ENCODE measurements at places on chromosomes 4 and X. TPM values are rescaled to one million over a fixed set of nuclear protein-coding genes. Genes with fewer than 3 reads are reported as not detected.

Gene PRDM8
- 10.1 TPM for total RNA-seq

Gene HTN1
- total RNA-seq: not detected

Gene CXCL3
- total RNA-seq: 3.3 TPM

Gene P2RY8
- total RNA-seq: not detected

Gene PRR32
- total RNA-seq: not detected

Gene NUDT10
- total RNA-seq: 6.3 TPM

Gene HDX
- 6.1 TPM for total RNA-seq

Gene NLGN4X
- not detected for total RNA-seq

Gene KCNIP4
- not detected for total RNA-seq

Gene HHIP
- 1.4 TPM for total RNA-seq

Gene SRP72
- 67.1 TPM for total RNA-seq

Gene ACTRT1
- not detected for total RNA-seq

Gene VCX2
- total RNA-seq: not detected

Gene GBA3
- not detected for total RNA-seq

Gene ARHGAP10
- 33.6 TPM for total RNA-seq

Gene CENPVL3
- total RNA-seq: not detected

Gene FRMD7
- total RNA-seq: not detected

Gene MAGEE2
- not detected for total RNA-seq

Gene L1CAM
- total RNA-seq: 2.7 TPM
